ENCODE measurements at places on chromosomes 4 and X. TPM values are rescaled to one million over a fixed set of nuclear protein-coding genes. Genes with fewer than 3 reads are reported as not detected.

Gene ALB
- total RNA-seq = not detected

Gene TXLNG
- 5.4 TPM for total RNA-seq

Gene MMRN1
- 0.35 TPM for total RNA-seq

Gene SMPX
- not detected for total RNA-seq

Measured in smooth muscle cell of the coronary artery (primary cell).